ENCODE measurements at places on chromosomes 13 and 19.

- no peak for DNase-seq
These were observed 251.2 kb upstream of the SPRY2 start for GRCh38 chr13:80591976-80592740.

DNA sequence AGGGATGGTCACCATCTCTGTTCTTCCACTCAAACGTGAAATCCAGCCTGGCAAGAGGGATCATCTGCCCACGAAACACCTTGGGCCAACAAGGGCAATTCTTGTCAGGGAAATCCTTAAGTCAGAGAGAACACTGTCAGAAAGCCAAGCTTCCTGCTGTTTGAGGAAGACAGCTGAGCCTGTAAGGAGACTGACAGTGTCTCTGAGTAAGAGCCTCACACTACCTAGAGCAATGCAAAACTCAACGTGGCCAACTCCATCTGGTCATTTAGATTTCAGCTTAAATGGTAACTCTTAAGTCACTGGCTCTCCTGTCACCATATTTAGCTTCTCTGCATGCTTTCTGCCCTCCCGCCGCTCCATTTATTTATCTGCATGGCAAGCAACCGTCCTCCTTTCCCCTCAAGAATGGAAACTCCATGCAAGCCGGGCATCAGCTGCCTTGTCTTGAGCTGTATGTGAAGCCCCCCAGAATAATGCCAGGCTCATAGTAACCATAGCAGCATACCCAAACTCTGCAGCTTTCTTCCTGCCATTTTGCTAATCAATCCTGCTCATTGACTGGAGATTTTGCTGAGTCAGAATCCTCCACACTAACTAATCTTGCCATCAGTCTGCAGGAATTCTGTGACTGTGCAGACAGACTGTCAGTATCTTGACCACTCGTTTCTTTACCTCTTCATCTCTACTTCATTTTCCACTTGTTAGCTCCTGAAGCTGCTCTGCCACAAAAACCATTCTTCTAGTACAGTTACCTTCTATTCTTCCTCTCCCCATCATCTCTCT is 159.8 kb downstream of the IRS2 start:
- DNase-seq, result no peak

DNA sequence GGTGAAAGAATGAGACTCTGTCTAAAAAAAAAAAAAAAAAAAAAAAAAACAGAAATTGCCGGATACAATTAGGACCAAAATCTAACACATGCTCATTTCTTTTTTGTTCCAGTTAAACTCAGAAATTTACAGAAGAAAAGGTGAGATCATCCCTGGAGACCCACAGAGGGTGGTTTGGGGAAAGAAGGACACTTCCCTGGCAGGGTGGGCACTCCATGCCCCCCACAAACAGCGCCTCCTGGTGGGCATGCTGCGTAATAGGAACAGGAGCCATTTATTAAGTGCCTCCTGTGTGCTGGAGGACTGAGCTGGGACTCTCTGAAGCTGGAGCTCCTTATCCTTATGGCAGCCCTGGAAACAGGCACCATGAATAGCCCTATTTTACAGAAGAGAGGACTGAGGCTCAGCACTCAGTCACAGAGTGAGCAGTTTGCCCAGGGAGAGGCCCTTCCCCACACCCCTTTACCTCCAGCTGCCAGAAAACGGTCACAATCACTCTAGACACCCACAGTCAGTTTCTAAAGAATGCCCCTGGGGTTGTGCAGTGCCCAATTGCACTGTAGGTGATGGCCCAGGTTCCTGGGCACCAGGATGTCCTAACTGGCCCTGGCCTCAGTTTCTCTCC is 10.1 kb downstream of the C19orf38 start:
- DNase-seq, result no peak

DNA sequence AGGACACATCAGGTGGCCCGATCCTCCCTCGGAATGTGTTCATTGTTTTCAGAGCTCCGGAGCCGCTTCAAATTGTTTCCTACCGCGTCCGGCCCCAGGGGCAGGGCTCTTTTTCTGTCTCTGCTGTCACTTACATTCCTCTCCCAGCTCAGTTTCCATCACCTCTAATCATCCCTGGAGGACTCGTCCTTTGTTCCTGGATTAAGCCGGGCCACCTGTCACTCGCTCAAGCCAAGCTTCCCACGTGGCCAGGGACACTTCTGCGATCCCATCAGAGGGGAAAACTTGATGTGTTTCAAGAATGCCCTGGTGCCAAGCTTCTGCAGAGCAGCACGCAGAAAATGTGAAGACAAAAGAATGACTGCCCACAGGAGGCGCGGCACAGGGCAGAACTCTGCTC is 13.5 kb downstream of the IL17D start:
- no peak for DNase-seq

DNA sequence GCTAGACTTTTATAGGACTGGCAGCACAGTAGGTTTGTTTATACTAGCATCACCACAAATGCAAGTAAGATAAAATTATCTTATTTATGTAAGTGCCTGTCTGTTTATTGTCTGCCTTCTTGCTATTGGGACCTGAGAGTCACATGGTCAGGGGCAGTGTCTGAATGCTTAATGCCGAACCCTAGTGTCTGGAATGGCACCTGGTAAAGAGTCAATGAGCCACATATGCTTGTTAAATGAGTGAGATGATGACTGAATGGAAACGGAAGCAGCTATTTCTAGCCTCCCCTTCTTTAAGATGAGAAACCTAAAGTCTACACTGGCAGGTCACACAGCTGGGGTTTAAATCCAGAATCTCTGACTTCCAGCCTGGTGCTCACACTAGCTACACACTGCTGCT is 92.2 kb downstream of the STOML3 start:
- no peak for DNase-seq

- DNase-seq, result no peak
These were observed 7.4 kb downstream of the CCDC122 start for GRCh38 chr13:43872181-43872580.

- no peak for DNase-seq
These were observed 137.3 kb upstream of the PCDH9 start for GRCh38 chr13:67367399-67367798.

DNA sequence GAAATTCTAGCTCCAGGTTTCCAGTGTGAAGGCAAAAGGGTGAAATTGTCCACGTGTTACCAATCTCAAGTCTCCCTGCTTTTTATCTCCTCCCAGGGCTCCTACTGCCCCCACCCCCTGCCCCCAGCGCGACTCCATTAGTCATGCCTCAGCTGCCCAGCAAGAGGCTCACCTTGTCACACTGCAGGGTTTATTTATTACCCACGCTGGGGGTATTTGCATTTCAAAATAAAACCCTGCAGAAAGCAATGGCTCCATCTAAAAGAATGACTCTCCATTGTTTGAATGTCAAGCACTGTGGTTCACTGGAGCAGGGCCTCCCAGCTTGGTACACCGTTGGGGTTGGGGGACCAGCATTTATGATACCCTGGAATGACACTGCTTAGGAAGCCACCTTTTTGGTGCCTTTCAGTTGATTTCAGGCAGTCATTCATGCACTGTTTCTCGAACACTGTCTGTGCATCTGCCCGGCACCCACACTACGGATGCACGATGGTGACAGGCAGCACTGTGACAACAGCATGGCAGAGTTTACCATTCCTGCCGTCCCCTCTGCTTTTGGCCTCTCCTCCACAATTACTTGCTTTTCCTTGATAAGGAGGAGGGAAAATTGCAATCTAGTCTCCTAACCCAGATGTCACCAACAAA is 9.9 kb upstream of the POP4 start:
- DNase-seq, result no peak

DNA sequence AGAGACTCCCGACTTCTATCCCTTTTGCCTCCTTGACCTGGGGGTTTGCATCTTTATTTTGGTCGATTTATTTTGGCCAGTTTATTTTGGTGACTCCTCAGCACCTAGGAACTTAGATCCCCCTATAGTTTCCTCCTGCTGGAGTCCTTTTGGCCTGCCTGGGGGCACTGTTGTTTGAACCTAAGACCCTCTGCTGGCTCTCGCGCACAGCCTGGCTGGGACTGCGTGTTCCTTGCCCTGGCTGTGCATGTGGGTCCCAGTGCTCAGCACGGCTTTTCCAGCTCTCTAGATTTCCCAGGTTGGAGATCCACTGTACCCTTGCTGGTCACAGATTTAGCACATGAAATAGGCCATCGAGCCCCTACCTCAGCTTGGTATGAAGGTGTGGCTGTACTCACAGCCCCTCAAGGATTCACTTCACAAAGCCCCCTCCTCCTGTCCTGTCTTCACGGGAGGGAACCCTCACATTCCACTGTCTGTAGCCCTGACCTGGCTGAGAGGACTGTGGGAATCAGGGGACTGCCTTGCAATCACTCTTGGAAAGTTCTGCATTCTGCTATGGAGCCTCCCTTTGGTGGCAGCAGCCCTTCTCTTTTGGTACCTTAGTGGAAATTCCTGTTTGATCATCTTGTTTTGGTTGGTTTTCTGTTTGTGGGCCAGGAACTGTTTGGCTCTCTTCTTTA is 8.3 kb downstream of the UBAC2 start:
- DNase-seq, result no peak

GRCh38 chr13:108677806-108678205 is 48.4 kb downstream of the MYO16 start:
- DNase-seq, result no peak

DNA sequence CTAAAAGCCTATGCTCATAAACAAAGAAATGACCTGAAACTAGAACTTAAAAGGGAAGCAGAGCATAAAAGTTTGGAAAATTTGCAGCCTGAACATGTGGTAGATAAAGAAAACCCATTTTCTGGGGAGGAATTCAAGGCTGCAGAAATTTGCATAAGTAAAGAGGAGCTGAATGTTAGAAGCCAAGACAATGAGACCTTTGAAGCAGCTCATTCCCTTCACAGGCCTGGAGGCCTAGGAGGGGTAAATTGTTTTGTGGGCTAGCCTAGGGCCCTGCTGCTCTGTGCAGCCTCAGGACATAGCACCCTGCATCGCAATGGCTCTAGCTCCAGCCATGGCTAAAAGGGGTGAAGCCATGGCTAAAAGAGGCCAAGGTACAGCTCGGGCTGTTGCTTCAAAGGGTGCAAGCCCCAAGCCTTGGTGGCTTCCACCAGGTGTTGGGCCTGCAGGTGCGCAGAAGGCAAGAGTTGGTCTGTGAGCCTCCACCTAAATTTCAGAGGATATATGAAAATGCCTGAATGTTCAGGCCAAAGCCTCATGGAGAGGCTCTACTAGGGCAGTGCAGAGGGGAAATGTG is 38.3 kb downstream of the ZIC2 start:
- no peak for DNase-seq

GRCh38 chr13:37163641-37164265 is 58.3 kb upstream of the CSNK1A1L start:
- DNase-seq, result no peak

- no peak for DNase-seq
These were observed 101.3 kb upstream of the SLC15A1 start for GRCh38 chr13:98853771-98854221.

GRCh38 chr19:850221-850978 is 1.7 kb upstream of the ELANE start:
- DNase-seq, result no peak

- DNase-seq, result no peak
These were observed 3.9 kb upstream of the PRX start for GRCh38 chr19:40416918-40417642.

GRCh38 chr13:43676320-43676719 is 110.5 kb downstream of the ENOX1 start:
- no peak for DNase-seq

DNA sequence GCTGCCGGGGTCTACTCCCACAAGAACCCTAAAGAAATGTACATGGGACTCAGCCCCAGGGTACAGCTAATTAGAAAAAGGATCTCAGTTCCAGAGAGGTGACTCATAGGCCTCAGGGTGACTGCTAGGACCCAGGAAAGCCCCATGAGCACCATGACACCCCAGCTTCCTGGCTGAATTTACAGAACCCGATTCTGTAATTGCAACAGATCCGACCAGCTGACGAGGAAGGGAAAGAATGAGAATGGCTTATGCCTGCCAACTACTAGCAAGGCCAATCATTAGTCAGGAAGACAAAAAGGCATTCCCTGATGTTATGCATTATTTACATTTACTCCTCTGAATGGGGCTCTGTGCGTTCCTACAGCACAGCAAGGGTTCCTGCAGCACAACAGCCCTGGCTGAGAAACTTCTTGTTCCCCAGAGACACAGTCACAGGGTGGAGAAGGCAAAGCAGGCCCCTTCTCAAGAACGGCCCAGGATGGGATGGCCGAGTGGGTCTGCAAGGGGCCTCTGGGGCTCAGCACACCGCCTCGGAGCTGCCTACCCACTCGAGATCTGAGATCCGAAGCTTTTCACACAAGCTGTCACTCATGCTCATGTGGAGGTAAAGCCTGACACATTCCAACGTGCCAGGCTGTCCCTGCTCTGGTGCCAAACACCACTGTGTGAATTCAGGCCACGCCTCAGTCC is 27.2 kb downstream of the PBX4 start:
- DNase-seq, result no peak

DNA sequence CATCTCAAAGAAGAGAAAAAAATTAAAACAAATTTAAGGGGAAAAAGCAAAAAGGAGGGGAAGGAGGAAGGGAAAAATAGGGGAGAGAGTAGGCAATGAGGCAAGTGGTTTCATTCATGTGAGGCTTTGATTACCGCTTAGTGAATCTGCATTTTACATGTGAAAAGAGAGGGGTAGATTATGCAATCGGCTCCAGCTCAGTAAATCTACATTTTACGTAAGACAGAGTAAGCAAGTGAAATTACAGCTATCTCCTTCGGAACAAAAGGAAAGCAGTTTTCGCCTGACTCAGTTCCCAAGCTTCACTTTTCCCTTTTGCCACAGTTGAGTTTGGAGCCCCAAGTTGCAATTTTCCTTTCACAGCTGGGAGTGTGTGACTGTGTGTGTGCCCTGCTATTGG is 16.0 kb upstream of the OLFM2 start:
- DNase-seq, result no peak

DNA sequence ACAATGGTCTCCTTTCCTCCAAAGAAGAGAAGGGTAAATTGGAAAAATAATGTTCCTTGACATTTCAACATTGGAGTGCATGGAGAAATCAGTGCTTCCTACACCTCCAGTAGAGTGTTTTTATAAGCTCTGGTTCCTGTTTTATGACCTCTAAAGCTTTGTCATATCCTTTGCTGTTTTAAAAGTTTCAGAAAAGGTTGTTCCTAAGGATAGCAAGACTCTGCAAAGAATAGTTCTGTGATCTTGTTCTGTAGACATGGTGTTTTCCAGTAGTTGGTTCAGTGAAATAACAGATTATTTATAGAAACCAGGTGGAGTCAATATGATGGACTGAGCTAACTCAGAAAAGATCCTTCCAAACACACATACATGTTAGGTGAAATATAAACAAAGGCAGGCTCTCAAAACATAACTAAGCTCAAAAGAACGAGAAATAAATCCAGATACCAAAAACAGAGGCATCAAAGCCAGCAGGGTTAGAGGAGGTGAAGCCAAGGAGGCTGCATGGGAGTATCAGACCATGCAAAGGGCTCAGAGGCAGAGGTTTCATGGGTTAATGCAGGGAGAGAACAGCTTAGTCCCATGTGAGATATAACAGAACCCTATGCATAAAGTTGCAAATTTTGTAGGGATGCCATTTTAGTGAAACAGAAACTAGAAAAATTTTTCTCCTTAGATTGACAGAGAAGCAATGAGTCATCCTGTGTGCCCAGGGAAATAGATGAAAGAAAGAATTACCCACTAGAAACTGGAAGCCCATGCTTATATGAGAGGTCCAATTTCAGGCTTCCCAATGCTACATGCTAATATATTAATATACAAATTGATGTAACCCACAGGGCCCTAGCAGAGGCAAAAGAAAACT is 44.3 kb downstream of the SHISA2 start:
- DNase-seq, result no peak

GRCh38 chr19:11578258-11579142 is 1.1 kb upstream of the ACP5 start:
- DNase-seq, result no peak

All from esophagus squamous epithelium (tissue), 5 donors.